Right renal cortex interstitium (tissue), 3 donors: ENCODE measurements at places on chromosomes 6 and 20.

DNA sequence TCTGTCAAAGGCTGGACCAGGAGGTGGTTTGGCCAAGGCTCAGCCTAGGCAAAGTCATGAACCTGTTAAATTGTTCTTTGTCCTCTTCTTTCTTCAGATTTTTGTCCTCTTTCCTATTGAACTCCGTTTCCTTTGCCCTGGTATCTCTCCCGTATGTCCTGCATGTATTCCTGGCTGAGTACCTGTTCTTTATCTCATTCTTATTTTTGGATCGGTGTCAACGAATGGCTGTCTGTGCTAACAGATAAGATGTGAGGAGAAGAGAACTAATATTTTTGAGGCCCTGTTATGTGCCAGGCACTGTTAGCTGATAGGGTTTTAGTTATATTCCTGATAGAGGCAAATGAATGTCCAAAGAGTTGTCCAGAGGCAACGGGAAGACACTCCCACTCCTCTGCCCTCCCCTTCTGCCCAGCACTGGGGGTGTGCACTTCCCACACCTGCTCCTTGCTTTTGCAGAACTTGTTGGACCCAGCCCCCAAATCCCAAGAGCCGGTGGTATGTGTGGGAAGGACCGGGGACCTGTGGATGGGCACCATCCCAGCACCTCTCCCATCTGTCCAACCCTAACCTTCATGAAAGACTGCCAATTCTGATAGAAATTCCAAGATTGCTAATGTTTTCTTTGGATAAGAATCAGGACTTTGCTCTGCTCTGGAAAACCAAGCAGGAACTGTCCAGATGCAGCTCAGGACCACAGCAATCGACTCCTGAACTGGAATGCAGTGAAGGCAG lies 20.6 kb downstream of the MMP24OS start:
- DNase-seq = no peak

DNA sequence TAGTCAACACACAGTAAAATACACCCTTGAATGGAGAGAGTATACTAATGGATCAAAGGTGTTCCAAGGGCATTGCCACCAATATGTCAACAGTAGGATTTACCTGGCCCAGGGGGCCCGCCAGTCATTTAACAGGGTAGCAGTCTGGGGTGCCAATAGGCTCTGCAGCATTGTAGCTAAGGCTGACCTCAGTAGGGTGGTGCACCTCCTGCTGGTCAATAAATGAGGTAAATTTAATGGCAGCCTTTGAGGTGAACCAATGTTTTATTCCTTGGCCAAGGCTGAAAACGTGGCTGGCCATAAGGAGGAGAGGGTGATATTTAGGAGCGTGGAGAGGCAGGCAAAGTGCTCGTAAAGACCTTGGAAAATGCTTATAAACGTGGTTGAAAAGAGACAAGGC lies 147.2 kb downstream of the RPS12 start:
- DNase-seq = no peak

DNA sequence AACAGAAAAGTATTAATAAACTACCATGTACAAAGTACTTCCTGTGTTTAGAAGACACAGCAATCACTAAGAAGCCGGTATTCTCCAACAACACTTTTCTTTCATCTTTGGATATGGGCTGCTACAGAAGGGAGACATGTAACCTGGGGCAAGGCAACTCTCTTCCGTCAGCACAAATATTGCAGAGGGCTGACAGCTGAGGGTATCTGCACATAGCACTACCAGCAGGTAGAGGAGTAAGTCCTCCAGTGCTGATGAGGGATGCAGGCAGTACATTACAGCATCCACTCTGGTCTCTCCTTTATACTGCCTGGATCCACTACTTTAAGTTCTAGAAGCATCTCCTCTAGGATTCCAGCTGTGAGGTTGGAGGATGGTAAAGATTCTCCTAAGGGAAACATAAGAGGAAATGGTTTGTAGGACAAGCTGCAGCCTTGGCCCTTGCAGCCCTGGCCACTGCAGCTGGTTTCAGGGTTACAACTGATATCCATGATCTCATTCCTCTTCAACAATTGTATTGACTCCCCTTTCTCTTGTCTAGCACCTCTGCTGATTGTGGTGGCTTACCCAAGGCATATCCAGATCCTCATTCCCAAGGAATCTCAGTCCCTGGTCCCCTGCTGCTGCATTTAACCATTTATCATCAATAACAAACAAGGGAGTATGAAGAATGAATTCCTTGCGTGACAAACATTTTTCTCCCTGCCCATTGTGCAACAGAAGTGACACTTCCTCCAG lies 110.7 kb upstream of the ADGRF1 start:
- no peak for DNase-seq

DNA sequence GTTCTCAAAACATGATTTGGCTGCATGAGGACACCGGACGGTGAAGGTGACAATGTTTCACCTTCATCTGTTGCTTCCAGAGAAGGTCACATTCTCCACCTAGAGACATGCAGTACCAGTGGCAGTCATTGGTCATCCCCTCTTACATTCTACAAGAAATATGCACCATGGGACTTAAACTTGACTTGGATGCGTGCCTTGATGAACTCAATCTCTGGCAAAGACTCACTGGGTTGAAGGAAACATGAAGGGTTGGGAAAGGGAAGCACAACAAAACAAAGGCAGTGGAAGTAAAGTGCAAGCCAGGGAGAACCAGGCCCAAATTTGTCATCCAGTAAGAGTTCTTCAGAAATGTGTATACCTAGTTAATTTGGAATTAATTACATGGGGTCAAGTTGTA lies 39.4 kb upstream of the ARMH2 start:
- DNase-seq = no peak

GRCh38 chr6:80245043-80245442 lies 138.6 kb downstream of the BCKDHB start:
- no peak for DNase-seq

DNA sequence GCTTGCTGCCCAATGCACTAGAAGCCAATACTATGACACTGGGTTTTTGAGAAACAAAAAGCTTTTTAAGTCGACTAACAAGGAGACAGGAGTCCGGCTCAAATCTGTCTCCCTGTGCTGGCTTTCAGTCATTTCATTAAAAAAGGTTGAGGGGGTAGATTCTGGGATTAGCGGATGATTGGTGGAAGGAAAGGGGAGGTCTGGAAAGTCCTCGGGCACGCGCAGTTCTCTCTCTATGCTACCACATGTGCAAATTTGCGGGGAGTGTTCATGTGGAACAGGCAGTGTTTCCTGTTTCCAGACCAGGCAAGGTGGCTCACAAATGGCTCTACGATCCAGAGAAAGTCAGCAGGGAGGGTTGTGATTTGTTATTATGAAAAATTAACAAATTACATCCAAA lies 89.1 kb upstream of the TOX2 start:
- DNase-seq = no peak

- no peak for DNase-seq
Measured at GRCh38 chr6:43976706-43977403, 150.4 kb downstream of the MRPL14 start.

DNA sequence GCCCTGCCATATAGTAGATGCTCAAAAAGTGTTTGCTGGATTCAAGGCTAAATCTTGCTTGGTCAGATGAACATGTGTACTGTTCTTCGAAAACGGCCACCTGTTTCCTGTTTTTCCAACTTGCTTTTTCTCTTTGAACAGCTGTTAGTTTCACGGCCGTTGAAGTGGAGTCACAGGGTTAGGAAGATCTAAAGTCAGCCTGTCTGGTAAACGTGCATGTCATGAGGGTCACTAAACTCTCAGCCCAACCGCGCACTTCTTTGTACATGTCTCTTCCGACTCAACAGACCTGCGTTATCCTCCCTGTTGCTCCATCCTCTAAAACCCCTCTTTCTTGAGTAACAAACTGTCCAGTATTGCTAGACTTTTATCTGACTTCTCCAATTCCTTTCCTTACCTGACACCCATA lies 93.2 kb upstream of the MAN1A1 start:
- DNase-seq = no peak

DNA sequence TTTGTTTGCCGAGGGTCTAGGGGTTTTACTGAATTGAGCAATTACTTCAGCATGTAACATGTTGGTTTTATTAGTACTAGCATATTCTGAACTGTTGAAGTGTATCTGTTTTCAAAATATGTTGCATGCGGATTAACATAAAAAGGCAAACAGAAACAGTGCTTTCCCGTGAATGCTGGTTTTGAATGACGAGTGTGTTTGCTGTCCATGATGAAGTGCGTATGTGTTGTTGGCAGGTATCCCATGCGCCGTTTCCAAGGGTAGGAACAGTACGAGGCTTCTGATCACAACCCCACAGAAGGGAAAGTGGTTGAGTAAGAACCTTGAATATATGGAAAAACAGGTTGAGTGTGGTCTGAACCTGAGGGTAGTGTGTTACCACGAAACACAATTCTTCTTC lies 232.9 kb downstream of the SAMD5 start:
- DNase-seq = no peak

DNA sequence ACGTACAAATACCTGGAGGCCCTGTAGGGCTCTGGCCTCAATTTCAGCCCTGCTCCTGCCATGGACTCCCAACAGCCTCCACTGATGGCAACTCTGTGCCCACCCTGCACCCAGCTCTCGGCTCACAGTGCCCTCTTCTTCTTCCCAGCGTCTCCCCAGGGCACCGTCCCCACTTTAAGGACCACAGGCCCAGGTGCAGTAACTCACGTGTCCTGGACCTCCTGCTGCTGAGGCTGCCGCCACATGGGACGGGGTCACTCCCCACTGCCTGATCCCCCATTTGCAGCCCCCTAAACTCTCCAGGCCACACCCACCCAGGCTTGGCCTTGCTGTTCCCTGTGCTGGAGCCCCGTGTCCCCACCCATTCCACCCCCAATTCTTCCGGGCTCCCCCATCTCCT lies 223.4 kb downstream of the PREX1 start:
- no peak for DNase-seq

DNA sequence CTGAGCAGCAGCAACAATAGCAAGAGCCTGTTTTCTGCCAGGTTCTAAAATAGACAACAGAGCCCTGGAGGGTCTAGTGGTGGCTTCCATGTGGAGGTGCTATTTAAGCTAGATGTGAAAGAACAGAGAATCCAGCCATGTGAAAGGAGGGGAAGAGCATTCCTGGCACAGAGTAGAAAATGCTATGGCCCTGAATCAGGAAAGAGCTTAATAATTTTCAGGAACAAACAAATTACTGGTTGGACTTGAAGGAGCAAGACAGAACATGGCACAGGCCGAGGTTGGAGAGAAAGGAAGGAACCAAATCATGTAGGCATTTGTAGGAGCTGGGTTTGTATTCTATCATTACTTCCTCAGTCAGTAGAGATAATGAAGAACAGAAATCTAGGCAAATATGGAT lies 98.3 kb downstream of the AIG1 start:
- no peak for DNase-seq

GRCh38 chr6:47118611-47119010 lies 76.5 kb upstream of the ADGRF1 start:
- no peak for DNase-seq

DNA sequence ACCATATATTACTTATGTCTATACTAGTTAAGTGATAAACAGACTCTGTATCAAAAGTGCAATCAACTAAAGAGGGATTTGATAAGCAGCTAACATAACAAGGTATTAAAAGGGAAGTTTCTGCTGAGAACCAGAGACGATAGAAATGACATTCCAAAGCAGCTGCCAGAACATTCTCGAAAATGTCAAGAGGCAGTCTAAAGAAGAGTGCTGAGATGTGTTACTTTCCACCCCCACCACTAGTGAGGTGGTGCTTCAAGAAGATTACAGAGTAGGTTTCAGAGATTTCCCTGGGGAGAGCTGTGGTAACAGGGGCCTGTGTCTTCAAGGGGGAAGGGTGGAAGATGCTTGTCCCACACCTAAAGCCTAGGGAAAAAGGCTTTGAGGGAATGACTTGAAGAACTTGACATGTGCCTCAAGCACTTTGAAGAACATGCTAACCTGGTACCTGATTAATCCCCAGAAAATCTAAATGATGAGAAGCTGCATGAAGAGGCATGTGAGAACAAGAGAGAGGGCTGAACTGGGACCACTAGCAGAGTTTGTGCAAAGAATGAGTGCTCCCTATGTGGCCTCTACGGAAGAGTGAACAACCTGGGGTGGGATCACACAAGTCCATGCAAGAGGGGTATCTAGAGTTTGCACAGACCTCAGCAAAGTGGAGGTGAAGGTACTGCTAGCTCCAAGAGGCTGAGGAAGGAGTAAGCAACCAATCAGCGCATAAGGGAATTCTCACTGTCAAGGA lies 5.0 kb downstream of the FAM184A start:
- no peak for DNase-seq

DNA sequence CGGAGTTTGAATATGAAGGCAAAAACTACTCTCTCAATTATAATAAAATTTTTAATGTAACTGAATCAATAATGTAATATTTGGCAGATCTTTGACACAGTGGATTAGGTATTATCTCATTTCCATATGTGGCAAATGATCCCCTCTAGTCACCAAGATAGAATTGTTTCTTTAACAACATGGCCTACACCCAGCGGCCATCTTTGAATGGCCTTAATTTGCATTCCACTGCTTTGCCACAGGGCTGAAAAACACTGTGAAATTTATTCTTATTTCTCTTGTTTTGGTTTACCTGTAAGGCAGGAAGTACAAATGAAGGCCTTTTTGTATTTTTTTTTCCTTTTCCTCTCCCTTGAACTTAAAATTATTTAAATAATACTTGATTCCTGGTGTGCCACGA lies 162.6 kb upstream of the SCGN start:
- DNase-seq = no peak

- DNase-seq = no peak
Measured at GRCh38 chr20:46371656-46372055, 34.8 kb downstream of the ELMO2 start.
